CD4-positive, alpha-beta T cell (primary cell): ENCODE measurements at places on chromosomes 4 and X.

DNA sequence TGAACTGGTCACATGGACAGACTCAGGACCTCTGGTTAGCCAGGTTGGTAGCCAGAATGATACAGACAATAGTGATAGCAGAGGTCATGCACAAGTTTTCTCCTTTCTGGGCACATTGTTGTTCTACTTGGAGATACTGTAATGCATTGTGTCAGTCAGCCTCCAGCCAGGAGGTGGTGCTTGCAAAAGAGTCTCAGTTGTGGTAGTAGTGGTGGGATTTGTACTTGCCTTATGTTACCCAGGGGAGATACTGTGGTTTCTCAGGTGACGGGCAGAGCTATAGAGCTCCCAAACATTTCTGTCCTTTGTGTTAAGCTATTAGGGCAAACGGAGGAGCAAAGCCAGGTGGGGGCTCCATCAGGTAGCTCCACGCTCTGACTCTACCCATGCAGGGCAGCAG lies 190.5 kb downstream of the STPG2 start:
- DNase-seq: no peak

GRCh38 chr4:54228961-54229501 lies at the start of gene PDGFRA:
TSS of gene PDGFRA (plus strand) at chr4:54229293. CDS start at chr4:54258769, 29,476 bp downstream.
- DNase-seq: no peak

DNA sequence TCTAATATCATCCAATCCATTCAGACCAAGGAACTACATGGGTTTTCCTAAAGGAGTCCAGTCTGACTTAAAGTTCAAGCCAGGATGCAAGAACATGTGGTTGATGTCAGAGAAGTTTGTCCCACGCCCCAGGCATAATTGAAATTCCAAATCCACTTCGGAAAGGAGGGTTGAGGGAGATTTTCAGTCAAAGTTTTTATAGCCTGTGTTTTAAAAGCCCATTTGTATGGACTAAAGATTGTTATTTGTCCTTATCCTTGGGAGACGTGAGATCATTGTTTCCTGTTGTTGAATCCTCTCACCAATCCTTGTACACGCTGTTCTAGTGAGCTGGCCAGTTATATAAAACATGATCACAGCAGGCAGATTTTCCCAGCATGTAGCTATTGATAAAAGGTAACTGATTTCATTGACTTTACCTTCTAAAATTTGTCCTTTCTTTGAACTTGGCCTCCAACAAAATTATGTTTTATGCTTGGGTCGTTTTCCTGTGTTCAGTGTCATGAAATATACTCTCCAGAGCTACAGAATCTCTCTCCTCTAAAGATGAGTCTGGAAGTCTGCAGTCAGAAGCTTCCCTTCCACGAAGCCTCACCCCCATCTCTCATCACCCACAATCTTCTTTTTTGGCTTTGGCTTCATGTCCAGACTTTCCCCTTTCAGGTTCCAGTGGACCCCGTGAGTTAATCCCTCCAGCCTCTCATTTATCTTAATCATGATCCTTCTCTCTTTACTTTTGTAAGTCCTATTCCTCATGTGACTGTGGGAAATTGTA lies 92.9 kb downstream of the ATP10D start:
- DNase-seq: no peak

DNA sequence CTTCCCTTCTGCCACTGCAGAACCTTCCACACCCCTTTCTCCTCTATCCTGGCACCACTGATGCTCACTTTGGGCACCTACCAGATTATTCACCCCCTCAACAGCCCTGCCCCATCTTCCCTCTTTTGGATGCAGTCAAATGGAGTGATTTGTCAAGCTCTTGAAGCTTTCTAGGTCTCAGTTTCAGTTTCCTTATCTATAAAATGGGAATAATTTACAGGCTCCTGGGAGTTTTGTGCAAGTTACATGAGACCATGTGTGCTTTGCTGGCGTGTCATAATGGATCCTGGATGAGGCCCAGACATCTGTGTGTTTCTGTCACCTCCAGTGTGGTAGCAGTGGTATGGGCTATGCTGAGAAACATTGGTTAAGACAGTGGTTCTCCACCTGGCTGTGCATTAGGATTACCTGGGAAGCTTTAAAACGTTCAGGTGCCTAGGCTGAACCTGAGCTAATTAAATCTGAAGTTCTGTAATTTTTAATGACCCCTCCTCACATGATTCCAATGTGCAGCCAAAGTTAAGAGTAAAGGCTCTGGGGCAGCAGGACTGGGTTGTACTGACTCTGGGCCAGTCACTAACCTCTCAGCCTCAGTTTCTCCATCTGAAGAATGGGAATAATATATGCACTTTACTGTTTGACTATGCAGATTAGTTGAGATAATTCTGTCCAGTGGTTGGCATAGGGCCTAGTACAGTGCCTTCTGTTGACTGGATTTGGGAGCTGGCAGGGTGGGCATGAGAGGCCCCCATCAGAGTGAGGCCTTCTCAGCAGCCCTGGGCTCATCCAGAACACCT lies 6.8 kb upstream of the MGST2 start:
- DNase-seq: no peak

DNA sequence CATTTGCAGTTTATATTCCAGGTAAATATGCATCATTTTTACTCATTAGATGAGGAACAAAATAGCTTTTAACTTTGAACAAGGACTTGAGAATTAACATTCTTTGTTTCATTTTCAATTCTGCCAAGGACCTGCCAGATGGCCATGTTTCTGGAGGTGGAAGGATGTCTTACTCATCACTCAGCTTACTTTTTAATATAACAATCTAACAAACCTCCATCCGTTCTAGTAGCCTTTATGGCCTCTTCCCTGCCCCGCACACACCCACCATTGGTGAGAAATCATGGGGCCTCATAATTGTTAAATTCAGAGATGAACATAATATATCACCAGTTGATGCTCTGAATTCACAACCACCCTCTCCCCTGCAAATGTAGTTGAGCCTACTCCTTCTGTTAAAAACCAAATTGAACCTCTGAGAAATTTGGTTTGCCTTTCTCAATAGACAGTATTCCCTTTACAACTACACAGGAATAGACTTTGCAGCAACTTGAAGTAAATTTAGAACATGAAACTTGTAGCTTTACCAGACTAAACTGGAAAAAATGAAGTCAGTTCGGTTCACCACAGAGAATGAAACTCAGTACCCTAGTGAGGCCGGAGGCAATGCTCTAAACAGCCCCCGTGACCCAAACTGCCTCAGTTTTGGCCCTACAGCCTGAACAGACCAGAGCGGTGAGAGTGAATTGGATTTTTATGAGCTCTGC lies 50.1 kb upstream of the ACSL4 start:
- DNase-seq: no peak

GRCh38 chr4:142281999-142282398 lies 564.1 kb downstream of the INPP4B start:
- DNase-seq: no peak

- no peak for DNase-seq
Observed at GRCh38 chrX:68840256-68840655, 11.4 kb downstream of the EFNB1 start.

DNA sequence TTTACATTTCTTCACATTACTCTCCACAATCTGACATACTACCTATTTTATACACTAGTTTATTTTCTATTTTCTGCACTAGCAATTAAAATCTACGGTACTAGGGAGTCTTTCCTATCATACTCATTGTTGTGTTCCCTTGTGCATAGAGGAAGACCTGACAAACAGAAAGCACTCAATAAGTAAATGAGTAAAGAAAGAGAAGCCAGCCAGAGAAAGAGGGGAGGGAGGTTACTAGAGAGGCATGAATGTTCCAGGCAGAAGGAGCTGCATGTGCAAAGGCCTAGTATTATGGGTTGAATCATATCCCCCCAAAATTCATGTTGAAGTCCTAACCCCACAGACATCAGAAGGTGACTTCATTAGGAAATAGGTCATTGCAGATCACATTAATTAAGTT lies 114.0 kb downstream of the ZAR1 start:
- no peak for DNase-seq

DNA sequence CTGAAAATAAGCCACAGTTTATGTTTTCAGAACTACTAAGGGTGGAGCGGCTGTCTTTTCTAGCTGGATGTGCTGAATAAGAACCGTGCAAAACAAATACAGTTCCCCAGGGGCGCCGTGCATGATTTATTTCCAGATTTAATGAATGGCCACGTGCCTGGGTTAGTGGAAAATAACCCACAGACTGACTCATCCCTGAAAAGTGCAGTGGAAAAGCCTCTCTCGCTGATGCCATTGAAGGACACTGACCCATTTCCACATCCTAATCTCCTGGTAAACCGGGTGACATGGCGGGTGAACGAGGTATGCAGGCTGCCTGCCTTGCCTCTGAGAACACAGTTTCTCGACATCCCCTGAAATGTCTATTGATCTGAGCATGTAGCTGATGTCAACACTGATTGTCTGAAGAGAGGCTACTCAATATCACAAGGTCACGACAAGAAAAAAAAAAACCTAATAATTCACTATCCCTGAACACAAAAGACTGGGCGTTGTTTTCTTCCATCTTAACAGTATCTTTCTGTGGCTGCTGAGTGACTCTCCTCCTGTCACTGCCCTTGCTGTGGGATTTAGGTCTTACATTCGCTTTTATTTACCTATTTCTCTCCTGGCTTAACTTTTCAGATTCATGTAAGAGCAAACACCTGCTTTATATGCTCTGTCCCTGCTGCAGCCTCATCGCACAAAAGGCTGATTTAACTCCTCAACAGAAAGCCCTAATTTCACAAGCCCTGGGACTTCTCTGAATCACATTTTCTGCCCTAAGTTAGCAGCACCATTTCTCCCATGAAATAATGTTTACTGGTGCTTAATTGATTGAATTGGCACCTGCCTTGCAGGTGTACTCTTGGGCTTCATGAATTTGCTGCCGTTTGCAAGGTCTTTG lies 76.9 kb upstream of the SCOC start:
- no peak for DNase-seq

GRCh38 chr4:15906020-15906443 lies 32.5 kb downstream of the FGFBP1 start:
- DNase-seq: no peak

- no peak for DNase-seq
Observed at GRCh38 chr4:156195914-156196313, 242.2 kb upstream of the CTSO start.

DNA sequence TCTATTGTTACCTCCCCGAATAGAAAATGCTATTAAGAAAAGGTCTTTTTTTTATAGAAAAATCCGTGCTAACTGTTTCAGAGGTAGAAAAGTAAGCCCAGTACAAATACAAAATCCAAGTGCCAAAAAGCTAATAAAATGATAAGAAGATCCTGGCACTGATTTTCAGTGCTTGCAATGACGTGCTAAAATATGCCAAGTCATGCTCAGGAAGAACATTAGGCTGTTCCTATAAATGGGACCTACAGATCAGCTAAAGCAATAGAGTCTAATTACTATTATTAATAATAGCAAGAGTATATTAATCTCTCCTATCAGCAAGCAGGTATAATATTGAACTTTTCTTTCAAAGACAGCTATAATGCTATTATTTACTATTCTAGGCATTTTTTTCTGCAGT lies 305.8 kb downstream of the PPARGC1A start:
- no peak for DNase-seq

DNA sequence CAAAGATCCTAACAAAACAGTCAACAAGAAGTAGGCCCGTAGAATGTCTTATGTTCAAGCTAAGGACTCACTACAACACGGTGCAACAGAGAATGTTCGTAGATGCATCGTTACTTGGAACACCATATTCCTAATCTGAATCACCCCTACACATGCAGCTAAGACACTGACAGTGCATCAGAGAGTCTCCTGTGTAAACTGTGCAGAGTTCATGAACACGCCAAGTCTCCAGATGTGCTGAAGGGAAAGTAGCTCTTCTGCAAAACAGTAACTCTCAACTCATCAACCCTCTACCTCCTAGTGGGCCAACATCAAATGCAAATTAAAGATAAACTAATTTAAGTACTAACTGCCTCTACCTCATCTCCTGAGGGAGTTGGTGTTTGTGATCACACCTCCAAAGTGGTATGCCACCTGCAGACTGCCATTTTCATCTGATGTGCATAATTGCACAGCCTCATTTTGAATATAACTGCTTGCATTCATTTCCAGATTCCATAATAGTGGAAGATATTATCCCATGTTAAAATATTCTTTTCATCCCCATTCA lies 73.5 kb downstream of the MOSPD2 start:
- DNase-seq: no peak

DNA sequence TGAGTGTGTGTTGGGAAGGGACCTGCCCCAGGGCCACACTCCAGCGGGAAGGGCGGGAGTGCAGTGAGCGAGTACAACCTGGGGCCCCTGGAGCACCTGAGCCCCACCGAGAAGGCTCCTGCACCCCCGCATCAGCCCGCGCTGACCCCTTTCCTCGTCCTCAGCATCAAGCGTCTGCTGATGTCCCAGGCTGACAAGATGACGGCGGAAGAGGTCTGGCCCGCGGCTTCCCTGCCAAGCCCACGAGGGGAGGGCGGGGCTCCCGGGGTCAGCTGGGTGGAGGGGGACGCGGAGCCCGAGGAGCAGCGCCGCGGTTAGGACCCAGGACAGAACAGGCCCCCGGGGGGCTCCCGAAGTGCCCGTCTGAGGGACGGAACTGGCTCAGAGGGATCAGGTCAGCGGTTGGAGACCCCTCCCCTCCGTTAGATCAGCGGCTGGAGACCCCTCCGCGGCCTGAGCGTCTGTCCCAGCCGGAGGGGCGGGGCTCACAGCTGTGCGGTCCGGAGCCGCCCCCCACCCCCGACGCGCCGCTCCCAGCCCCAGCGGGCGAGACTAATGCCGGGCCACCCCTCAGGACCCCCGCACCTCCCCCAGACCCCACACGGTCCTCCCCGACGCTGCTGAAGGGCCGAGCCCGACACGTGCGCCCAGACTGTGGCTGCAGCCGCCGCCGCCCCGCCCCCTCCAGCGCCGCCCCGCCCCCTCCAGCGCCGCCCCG lies 6.7 kb downstream of the MYL5 start:
- DNase-seq: peak; percentile 63

GRCh38 chrX:107826238-107827029 lies 768 bp downstream of the MID2 start:
- peak; percentile 1 for DNase-seq

DNA sequence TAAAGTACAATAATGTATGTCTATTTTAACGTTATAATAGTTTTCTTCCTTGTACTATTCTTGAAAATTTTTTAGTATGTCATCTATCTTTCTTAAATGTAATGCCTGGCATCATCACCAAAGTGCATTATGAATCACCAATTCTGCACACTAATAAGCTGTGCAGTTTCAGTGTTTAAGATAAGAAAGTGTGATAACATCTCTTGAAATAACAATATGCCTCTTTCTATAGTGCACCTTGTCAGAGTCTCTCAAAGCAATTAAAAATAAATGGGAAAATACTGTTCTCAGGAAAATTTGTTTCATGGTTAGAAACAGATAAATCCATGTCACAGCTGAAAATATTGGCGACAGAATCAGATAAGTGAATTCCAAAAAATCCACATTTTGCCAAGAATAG lies 457.4 kb upstream of the PCDH10 start:
- DNase-seq: no peak

DNA sequence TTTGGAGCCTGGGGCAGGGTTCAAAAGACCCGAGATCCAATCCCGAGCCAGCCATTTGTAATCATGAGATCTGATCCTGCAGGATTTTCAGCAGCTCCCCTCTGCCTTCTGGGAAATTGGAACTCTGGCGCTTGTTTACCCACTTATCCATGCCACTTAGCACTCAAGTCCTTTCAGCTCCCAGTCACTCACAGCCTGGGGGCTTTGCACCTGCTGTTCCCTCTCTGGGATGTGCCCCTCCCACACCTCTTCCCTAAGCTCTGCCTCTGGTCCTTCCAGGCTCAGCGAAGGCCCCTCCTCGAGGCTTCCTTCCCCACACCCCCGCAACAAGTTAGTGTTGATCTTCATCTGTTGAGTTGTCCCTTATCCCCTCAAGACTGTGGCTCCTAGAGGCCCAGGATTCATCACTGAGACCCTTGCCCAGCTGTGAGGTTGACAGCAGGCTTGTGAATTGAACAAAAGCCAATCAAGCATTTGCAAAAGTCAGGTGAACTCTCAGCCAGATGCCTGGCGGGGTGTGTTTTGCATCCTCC lies 99.1 kb upstream of the AFAP1 start:
- no peak for DNase-seq
